ENCODE measurements at places on chromosomes 7 and 10. TPM values are rescaled to one million over a fixed set of nuclear protein-coding genes. Genes with fewer than 3 reads are reported as not detected.

CRTAC1 gene
- total RNA-seq: 1.5 TPM

ZNF12 gene
- total RNA-seq: 13.1 TPM

HKDC1 gene
- total RNA-seq: 0.04 TPM

ST8SIA6 gene
- 1.6 TPM for total RNA-seq

MRPS24 gene
- total RNA-seq: 123 TPM

C7orf33 gene
- not detected for total RNA-seq

CYP3A7 gene
- not detected for total RNA-seq

DEPP1 gene
- total RNA-seq: 3.3 TPM

TCAF2 gene
- 9.8 TPM for total RNA-seq

ZNF488 gene
- total RNA-seq: 0.60 TPM

EBF3 gene
- total RNA-seq: 0.44 TPM

FXYD4 gene
- not detected for total RNA-seq

CBLL1 gene
- 13.6 TPM for total RNA-seq

PNLIPRP3 gene
- total RNA-seq: 1.2 TPM

POLL gene
- 13.5 TPM for total RNA-seq

TMEM225B gene
- total RNA-seq: 1.00 TPM

CCDC172 gene
- not detected for total RNA-seq
